ENCODE measurements at places on chromosomes 7 and 10.

DNA sequence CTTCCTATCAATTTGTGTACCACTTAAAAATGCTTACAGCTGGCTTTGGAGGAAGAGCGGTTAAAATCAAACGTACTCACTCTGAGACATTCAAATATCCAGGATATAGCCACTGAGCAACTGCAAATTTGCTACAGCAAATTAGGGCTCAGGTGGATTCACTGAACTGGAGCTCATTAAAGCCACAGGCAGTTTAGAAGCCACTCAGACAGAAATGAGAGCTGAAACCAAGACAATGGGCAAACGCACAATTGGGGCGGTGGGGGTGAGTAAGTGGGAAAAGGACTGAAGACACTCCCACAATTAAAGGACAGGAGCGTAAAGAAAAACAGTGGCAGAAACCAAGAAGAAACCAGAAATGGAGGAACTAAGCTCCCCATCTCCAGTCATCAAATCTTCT lies 20.5 kb downstream of the MPP7 start:
- no peak for DNase-seq

GRCh38 chr10:79223091-79224048 lies 123.9 kb upstream of the PPIF start:
- no peak for DNase-seq

- DNase-seq: no peak
These were observed 54.7 kb upstream of the VWC2 start for GRCh38 chr7:49718760-49719159.

DNA sequence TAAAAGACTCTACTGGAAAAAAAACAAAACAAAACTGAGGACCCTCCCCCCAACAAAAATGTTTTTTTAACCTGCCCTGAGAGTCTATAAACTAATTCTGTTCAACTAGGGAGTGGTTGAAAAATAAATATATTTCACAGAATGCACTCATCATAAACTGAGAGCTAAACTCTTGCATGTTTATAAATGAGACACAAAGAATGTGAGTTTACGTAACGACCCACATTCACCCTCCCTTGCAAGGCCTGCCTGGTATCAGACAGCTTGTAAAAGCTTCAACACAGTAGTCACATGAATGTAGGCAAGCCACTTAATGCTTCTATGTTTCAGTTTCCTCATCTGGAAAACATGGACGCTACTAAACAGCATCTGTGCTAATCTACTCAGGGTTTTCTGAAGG lies 50.3 kb downstream of the JAZF1 start:
- no peak for DNase-seq

DNA sequence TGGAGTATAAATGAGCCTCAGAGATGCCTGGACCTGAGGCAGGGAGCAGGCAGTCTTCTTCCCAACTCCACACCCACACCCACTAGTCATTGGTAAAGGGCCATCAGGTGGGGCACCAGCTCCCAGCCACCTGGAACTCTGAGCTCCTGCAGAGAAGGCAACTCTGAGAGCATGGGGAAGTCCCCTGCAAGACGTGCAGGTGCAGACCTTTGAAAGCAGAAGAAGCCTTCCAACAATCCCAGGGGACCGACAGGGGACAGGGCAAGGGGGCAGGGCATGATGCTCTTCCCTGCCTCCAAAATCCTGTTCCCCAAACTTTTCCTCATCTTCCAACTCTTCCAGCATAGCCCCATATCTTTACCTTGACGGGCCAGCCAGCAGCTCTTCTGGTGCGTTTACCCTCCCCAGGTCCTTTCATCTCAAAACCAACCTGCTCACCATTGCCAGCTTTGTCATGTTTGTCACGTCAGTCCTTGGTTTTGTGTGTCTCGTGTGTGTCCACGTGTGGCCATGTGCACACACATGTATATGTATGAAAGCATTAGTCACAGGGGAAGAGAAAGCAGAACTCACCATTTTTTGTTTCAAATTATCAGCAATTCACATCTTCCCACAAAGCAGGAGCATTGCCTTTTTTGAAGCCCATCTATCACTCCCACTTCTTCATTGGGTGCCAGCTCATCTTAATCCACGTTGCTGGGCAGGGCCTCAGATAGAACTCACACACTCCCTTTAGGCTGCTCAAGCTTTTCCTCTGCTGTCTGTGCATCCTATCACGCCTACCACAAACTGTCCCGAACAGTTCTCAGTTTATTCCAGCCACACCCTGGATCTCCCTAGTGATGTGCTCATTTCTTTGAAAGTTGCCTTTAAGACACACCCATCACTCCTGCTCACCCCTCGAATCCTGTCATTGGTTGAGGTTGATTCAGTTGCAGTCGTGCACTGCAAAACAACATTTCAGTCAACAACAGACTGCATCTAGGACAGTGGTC lies 41.0 kb upstream of the AMPH start:
- no peak for DNase-seq

- no peak for DNase-seq
These were observed 65.8 kb downstream of the KLF6 start for GRCh38 chr10:3719024-3719843.

- no peak for DNase-seq
These were observed 591.9 kb downstream of the GALNT17 start for GRCh38 chr7:71723859-71724258.

GRCh38 chr7:102860351-102860811 lies 52.4 kb upstream of the LRRC17 start:
- no peak for DNase-seq

DNA sequence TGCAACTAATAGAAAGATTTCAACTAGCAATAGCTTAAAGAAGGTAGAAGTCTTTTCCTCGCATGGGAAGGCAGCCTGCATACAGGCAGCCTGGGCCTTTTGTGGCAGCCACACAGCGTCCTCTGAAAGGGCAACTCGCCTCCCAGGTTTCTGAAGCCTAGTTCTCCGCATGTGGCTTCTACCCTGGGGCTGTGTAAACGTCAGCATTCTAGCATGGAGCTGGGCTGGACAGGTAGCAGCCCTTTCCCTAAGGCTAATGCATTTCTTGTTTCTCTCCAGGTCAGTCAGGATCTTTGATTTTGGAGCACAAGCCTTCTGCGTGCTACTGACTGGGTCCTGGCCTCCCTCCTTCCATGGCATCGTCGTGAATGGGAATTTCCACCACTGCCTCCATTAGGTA lies 23.8 kb upstream of the SEC61G start:
- DNase-seq: no peak

GRCh38 chr10:66259836-66260235 lies 666.0 kb upstream of the LRRTM3 start:
- DNase-seq: no peak

GRCh38 chr10:71459513-71459912 lies 62.8 kb downstream of the CDH23 start:
- no peak for DNase-seq

DNA sequence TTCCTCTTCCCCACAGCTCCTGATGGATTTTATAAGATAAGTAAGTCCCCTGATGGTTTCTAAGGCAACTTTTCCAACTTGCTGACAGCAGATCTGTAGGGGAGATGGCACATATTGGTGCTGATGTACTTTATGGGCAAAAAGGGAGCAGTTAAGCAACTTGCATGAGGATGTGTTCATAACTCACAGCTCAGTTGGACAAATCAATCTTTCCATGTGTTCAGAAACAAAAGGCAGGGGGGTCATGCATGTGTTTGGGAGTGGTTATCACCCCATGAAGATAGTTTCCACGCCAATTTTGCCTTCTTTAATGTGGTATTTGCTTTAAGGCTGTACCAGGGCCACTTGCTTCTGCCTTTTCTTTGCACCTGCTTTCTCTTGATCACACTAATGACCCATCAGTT lies 6.1 kb downstream of the RBM20 start:
- DNase-seq: no peak
